ENCODE measurements at places on chromosomes 1 and 21.
A peak's percentile ranks its signal among the peaks of the same experiment; 100 is the strongest.

DNA sequence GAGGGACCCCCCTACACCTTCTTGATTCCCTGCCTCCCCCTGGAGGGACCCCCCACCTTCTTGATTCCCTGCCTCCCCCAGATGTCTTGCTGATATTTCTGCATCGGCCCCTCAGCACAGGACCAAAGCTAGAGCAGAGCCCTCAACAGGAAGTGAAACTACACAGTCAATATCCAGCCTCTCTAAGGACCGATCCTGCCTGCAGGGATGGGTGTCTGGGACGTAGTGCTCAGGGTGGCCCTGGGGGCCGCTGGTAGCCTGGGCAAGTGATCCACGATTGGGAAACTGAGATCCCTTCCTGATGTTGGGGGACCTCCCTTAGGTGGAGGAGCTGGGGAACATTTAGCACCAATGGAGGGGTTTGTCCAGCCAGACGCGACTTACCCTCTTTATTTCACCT, 3.9 kb upstream of the LEFTY2 start:
- DNase-seq, result peak; percentile 85

DNA sequence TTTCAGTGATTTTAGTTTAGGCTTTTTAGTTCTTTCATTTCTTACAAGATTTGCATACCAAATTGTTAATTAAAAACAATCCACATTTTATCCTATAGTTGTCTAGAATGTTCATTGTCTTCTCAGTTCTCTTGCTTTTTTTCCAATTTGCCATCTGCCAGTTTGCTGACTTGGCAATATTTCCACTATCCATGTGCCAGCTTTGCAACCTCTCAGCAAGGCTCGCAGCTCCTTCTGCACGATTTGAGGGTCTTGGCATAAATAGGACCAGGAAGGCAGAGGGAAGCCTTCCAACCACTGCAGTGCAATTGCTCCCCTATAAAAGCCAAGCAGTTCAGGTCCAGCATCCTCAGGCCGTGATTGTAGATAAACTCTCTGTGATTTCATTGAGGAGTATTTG, 306.8 kb upstream of the FMN2 start:
- no peak for DNase-seq

DNA sequence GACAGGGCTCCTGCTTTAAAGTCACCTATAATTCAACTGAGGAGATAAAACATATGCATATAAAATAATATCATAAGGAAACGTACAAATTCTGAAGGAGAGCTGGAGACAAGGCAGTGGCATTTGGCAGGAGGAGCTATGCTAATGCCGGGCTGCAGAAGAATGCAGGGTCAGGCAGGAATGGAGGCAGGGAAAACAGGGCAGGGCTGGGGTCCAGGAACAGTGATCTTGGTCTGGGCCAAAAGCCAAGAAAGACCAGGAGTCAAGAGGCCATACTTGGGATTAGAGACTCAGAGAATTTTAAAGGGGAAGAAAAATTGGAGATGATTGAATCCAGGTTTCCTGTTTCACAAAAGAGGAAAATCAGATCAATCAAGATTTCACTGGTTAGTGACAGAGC, 20.0 kb upstream of the BRDT start:
- no peak for DNase-seq

- DNase-seq, result no peak
Observed at GRCh38 chr21:14707511-14708020, 161.5 kb upstream of the SAMSN1 start.

GRCh38 chr21:45470773-45471524, 66.0 kb downstream of the COL18A1 start:
- no peak for DNase-seq

DNA sequence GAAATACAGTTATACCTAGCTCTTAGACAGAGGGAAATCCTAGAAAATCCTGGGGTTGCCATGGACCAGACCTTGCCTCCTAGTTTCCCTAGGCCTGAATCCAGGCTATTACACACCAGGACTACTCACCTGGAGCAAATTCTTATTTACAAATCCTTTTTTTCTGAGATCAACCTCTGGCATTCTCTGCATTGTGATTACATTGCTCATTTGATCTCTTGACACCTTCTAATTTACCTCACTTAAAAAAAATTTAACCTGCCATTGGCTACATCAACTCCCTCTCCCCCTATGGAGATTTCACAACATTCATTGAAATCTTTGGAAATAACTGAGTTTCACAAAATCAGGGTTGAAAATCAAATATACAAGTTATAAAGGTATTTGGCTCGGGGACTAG, 2.9 kb upstream of the C1orf105 start:
- no peak for DNase-seq
